Hindlimb muscle (tissue), 1 donor: ENCODE measurements at places on chromosomes 3 and 15.

DNA sequence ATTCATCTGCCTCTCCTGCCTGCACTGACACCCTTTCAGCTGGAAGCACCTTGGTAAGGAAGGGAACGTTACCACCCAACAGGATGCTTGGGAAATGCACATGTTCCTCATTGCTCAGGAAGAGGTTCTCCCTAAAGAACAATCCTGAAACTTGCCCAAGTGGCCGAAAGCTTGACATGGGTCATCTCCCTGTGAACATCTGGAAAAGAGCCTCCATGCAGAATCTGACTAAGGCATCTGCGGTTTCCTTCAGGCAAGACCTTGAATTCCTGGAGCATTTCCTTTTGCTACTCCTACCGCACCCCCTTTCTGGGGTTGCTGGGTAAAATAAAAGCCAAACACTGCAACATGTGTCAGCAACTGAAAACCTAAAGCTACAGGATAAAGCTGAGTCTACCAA is 68.7 kb upstream of the SNRK start:
- DNase-seq: no peak

DNA sequence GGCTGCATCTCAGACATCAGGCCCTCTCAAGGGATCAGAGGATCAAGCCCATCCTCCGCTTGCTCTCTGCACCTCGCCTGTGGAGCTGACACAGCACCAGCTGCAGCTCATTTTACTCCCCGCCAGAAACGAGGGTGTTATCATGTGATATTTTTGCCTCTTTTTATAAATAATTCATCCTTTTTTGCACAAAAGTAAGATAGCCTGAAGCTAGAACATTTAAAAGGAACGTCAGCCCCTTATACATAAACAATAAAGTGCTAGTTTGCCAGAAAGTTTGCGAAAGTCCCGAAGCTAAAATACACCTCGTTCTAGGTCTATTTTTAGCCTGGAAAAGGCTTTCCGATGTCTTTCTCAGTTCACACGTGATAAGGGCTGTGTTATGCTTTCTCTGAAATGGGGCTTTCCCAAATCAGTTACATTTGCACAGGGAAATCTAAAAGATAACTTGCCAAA is 9.6 kb upstream of the FAM174B start:
- peak; percentile 70 for DNase-seq

DNA sequence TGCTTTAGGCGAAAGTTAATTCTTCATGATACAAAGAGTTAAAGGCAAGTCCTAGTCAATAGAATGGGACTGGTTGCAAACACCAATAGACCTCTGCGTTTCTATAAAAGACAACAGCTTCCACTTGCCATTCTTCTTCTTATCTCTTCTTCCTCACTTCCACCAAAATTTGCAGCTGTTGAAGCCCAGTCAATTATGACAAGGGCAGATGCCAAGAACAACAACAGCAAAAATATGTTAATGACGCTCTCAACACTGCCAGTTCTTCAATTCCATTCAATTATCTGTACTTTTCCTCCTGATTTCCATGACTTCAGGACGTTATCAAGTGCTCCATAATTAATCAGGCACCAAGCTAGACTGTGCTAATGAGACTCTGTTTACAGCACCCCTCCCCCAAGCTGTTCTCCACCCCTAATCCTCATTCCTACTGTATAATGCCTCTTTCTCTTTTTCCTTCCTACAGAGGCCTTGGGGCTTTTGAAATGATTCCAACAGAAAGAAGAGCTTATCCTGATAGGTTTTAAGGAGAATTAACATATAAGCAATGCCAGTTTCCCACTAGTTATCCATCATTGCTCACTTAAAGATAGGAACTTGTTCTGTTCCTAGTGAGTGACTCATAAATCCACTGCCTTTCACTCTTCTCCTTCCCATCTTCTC is 1160.5 kb downstream of the IGSF11 start:
- DNase-seq: no peak

- peak; percentile 90 for DNase-seq
Measured at GRCh38 chr3:52238761-52239701, at the start of gene TWF2. TSS of gene TWF2 (minus strand) at chr3:52239158. CDS start at chr3:52239016, 142 bp downstream.

GRCh38 chr3:84755860-84756259 is 202.9 kb upstream of the CADM2 start:
- DNase-seq: no peak

DNA sequence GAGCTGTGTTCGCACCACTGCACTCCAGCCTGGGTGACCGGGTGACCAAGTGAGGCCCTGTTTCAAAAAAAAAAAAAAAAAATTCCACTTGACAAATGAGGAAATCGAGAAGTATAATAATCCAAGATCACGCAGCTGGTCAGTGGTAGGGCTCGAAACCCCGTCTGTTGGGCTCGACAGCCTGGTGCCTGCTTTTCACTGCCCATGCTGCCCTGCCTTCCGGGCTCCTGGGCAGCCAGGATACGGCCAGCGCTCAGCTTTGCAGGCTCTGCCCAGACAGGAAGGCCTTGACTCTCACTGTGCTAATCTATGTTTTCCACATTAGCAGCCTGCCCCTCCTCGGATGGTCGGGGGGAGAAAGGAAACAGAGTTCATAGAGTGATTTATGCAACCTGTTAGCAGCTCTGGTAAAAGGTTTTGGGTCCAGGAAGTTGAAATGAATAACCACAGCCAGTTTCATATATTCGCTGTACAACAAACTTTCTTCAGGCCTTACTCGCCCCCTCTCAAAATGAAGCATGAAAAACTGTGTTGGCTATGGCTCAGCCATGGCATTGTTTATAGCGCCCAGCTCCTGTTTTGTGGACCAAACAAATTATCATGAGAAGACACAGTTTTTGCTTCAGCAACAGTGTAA is 108.8 kb downstream of the XXYLT1 start:
- peak; percentile 68 for DNase-seq

- DNase-seq: no peak
Measured at GRCh38 chr3:129415830-129416229, 12.6 kb downstream of the EFCAB12 start.

GRCh38 chr3:150203273-150203672 is 204.8 kb upstream of the TSC22D2 start:
- DNase-seq: no peak

DNA sequence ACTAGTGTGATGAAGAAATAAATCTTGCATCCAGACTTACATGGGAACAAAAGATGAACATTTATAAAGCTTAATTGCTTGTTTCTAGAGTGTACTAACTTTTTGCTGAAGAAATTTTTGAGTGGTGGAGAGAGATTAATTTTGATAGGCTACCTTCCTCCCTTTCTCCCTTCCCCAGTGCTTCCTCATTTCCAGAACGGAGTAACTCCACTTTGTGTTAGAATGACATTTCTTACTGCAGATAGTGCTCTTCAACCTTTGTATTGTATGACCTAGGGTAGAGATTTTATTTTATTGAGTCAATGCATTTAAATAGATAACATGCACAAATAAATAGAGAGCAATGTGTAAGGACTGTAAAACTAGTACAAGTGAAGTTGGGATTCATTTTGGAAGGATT is 1.9 kb downstream of the ATP1B3 start:
- DNase-seq: no peak

DNA sequence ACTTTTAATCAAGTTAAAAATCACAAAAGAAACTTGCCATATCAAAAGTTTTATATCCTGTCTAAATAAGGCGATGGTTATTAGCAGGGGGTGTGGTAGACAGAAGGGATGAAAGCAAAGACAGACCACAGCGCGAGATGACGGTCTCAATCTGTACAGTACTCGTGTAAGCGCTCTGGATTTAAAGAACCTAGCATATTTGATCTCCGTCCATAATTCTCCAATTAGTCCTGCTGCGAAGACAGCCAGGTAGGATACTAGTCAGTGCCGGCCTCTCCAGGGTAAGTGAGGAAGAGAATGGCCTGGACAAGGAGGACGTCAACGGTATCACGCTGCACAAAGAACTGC is 701 bp downstream of the SGO1 start:
- DNase-seq: no peak

GRCh38 chr15:89368566-89369223 is 34.1 kb upstream of the POLG start:
- no peak for DNase-seq

DNA sequence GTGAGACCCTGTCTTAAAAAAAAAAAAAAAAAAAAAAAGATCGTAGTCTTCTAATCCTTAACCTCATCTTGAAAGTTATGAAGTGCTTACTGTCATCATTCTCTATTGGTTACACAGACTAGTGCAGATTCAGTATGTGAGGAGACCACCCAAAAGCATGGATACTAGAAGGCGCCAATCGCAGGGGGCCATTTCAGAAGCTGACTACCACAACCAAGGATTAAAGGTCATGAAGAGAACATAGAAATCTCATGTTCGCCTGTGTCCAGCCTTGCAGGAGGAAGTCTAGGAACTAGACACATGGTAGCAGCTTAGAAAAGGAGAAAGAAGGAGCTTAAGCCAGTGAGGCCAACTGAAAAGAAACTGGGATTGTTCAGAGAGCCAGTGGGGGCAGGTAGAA is 207.8 kb downstream of the THSD4 start:
- DNase-seq: no peak

DNA sequence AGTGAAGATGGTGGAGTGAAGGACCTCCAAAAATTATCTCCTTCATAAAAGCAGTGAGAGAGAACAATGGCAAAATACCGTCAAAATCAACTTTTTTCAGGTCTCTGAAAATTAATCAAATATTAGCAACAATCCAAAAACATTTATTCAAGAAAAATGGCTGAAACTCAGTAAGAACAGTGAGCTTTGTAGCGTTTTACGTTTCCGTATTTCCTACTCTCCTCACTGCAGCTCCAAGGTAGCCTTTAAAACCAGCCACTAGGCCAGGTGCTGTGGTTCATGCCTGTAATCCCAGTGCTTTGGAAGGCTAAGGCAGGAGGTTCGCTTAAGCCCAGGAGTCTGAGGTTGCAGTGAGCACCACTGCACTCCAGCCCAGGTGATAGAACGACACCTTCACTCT is 38.5 kb downstream of the ATP10A start:
- no peak for DNase-seq

GRCh38 chr3:125214738-125215137 is 2.2 kb upstream of the SLC12A8 start:
- DNase-seq: no peak

DNA sequence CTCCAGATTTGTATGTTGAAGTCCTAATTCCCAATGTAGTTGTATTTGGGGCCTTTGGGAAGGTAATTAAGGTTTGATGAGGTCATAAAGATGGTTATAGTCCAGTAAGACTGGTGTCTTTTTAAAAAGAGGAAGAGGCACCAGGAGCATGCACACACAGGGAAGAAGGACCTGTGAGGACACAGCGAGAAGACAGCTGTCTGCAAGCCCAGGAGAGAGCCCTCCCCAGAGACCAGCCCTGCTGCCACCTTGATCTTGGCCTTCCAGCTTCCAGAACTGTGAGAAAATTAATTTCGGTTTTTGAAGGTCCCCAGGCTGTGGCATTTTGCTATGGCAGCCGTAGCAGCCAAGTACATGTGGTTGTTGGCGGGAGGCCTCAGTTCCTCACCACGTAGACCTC is 32.8 kb upstream of the TSEN2 start:
- no peak for DNase-seq

DNA sequence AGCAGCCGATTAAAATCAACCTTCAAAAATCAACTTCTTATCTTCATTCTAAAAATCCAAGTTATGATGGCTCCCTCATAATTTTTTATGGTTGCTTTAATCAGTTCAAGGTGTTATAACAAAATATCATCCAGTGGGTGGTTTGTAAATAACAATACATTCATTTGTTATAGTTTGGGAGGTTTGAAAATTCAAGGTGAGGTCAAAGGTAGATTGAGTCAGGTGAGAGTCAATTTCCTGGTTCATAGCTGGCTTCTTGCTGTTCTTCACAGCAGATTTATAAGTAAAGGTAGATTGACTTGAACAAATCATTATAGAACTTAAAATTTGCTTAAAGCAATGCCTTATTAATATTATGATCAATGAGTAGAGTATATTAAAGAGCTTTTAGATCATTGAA is 192.8 kb downstream of the CADM2 start:
- no peak for DNase-seq
